ENCODE measurements at places on chromosomes 2 and 18.

- no peak for DNase-seq
Measured at GRCh38 chr2:95388856-95389244, 13.7 kb upstream of the FAHD2A start.

- DNase-seq = no peak
Measured at GRCh38 chr2:152694161-152694661, 23.1 kb downstream of the PRPF40A start.

GRCh38 chr2:152740743-152741328 is 22.4 kb downstream of the ARL6IP6 start:
- peak; percentile 26 for DNase-seq

GRCh38 chr2:43254331-43254730 is 27.9 kb upstream of the ZFP36L2 start:
- no peak for DNase-seq

GRCh38 chr2:135072125-135072997 is 20.3 kb downstream of the RAB3GAP1 start:
- DNase-seq = no peak

- no peak for DNase-seq
Measured at GRCh38 chr2:26576565-26577441, 64.4 kb downstream of the CIB4 start.

DNA sequence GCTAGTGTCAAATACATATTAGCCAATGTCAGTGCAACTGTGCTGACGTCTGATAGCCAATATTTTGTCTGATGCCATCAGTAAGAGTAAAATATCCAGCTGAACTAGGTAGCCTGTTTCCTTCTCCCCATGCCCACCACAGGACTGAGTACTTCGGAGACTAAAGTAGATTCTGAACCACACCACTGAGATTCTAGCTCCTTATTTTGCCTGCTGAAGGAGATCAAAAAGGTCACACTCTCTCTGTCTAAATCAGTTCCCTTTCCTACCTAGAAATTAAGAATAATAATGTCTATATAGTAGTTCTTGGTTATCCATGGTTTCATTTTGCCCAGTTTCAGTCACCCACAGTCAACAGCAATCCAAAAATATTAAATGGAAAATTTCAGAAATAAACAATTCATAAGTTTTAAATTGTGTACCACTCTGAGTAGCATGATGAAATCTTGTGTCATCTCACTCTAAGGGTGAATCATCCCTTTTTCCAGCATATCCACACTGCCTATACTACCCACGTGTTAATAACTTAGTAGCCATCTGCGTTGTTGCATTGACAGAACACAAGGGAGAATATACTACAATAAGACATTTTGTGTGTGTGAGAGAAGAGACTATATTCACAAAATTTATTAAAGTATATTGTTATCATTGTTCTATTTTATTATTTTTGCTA is 1043.3 kb upstream of the PIK3C3 start:
- DNase-seq = peak; percentile 33

GRCh38 chr2:86413296-86414094 is 27.7 kb upstream of the KDM3A start:
- DNase-seq = no peak

- no peak for DNase-seq
Measured at GRCh38 chr18:24018299-24018886, 3.8 kb downstream of the TTC39C start.

- DNase-seq = no peak
Measured at GRCh38 chr18:79764131-79764530, 33.6 kb upstream of the KCNG2 start.

DNA sequence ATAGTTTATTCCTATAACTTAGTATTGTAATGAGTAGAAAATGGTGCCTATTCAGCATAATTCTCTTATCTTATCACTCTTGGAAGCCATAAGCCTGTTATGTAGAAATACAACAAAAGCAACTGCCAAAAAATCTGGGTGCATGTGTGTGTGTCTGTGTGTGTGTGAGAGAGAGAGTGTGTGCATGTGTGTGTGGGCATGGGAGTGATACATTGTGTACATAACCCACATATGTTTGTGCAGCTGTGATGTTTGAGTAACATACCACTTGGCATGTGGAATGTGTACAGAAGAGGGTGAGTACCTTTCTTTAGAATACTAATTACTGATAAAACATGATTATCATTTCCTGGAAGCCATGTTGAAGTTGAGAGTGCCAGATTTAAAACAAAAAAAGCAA is 642.3 kb upstream of the SYT4 start:
- DNase-seq = no peak

GRCh38 chr2:210922419-210922818 is 366.0 kb downstream of the CPS1 start:
- no peak for DNase-seq

DNA sequence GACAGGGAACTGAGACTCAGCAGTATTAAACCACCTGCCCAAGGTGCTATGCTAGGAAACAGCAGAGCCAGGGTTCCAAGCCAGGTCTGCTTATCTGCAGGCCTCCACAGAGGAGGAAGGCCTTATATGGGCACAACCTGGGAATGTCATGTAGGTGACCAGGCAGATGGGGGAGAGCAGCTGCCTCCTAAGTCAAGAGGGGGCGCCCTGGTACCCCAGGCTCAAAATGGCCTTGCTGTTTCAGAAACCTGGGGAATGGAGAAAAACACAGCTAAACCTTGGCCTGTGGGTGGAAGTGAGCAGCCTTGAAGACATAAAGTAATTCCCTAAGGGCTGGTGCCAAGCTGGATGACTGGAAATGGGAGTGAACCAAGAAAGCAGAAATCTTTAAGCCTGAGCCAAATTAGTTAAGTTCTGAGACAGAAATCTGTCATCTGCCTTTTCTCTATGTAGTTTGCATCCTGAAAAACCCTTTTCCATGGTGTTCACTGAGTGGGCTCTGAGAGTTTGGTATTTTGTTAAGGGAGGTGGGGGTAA is 79.1 kb downstream of the MAPK4 start:
- no peak for DNase-seq

- DNase-seq = no peak
Measured at GRCh38 chr2:42849311-42849710, 56.9 kb upstream of the HAAO start.

DNA sequence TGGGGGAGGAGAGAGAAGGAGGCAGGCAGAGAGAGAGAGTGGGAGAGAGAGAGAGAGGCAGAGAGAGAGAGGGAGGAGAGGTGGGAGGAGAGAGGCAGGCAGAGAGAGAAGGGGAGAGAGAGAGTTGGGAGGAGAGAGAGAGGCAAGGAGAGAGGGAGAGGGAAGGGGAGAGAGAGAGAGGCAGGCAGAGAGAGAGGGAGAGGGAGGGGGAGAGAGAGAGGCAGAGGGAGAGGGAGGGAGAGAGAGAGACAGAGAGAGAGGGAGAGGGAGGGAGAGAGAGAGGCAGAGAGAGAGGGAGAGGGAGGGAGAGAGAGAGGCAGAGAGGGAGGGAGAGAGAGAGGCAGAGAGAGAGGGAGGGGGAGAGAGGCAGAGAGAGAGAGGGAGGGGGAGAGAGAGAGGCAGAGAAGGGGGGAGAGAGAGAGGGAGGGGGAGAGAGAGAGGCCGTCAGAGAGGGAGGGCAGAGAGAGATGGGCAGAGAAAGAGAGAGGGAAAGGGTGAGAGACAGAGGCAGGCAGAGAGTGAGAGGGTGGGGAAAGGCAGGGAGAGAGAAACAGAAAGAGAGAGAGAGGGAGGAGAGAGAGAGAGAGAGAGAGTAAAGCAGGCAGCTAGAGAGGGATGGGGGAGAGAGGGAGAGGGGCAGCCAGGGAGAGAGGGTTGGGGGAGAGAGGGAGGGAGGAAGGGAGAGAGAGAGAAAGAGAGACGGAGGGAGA is 122.2 kb upstream of the PXDN start:
- no peak for DNase-seq

DNA sequence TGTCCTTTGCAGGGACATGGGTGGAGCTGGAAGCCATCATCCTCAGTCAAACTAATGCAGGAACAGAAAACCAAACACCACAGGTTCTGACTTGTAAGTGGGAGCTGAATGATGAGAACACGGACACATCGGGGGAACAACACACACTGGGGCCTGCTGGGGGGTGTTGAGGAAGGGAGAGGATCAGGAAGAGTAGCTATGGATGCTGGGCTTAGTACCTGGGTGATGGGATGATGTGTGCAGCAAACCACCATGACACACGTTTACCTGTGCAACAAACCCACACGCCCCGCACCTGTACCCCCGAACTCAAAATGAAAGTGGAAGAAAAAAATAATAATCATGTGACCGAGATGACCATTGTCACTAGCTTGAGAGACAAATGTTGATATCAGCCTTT is 114.7 kb downstream of the NDUFA10 start:
- DNase-seq = no peak

GRCh38 chr2:101983486-101983885 is 8.3 kb upstream of the IL1R2 start:
- DNase-seq = no peak

DNA sequence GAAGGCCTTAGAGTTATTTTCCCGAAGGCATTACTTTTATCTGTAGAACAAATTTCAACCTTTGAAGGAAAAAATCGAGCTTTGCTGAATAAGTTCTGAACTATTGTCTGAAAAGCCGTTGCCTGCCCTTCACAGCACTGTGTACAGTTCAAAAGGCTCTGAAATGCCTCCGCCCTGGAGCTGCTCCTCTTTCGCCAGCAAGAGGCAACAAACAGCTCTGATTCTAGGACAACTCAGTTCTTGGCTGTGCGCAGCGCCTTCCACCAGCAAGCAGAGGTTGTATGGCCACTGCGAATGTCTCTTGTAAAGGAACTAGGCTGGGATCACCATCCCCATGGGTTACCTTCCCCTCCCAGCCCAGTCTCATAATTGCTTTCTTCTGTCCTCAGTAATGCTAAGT is 308.5 kb downstream of the GBX2 start:
- no peak for DNase-seq

DNA sequence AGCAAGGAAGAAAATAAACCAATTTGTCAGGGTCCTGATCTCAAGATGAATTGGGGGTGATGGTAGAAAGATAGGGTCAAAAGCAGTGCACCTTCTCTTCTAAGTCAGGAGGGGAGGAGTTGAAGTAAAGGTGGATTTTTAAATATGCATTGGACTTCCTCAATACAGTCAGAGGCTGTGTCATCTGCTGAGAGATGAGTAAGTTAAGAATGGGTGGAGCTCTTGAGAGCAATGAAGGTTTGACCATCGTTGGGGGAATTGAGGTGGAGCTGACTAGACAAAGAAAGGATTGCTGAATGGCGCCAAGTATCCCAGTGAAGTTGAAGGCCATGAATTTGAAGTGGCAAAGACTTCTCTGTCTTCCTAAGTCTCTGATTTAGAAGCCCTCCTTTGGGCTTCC is 18.4 kb upstream of the CPO start:
- DNase-seq = no peak

- no peak for DNase-seq
Measured at GRCh38 chr2:98768384-98769113, 37.6 kb upstream of the MGAT4A start.

DNA sequence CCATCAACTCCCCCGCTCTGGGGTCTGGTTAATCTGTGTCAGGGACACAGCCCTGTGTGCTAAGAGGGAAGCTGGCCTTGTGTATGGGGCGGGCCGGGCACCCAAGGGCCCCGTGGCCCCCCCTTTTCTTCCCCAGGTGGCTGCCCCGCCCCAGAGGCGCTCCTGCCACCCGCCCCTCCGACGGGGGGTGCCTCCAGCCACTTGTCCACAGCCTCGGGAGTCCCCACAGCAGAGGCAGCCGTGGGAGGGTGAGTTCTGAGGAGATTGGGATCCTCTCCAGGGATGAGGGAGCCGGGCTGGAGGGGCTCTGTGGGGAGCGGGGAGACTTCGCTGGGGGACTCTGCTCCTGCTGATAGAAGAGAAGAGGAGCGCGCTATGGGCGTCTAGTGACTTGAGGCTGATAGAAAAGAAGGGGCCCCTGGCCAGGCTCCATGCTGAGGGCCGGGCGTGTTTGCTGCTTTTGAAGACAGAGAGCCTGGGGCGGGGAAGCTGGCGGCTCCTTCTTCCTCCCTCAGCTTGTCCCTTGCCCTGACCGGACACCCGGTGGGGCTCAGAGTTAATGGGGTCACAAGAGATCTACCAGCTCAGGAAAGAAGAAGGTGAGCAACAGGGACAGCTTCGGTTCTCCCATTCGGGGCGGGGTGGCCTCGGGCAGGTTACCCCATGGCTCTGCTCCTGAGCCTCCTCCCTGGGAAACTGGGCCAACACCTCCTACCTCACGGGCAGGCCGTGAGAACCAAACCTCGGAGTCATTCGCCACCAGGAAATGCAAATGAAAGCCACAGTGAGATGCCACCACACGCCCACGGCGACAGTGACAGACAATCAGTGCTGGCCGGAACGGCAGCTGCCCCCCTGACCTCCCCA is 89.4 kb upstream of the TAF1B start:
- no peak for DNase-seq

- no peak for DNase-seq
Measured at GRCh38 chr2:32622570-32623310, 5.1 kb upstream of the TTC27 start.

- no peak for DNase-seq
Measured at GRCh38 chr2:179332903-179333302, 68.3 kb upstream of the SESTD1 start.

DNA sequence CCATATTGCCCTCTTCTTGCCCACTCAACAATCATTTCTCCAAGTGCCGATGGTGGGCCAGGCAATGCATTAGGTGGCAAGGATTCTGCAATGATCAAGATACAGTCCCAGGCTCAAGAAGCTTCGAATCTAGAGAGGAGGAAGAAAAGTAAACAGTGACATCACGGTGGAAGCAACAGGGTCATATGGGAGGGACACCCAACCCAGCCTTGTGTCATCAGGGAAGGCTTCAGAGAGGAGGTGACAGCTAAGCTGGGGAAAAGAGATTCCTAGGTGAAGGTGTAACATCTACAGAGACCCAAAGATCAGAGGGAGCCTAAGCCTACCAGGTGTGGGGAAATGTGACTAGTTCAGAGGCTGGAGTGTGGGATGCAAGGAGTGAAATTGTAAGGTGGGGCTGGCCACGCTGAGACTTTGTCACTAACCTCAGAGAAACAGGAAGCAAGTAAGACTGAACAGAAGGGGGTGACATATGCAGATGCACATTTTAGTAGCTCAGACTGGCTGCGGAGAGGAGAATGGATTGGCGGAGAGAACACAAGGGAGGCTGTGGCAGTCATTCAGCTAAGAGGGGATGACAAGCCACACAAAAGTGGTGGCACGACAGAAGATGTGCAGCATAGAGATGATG is 104.9 kb downstream of the ANKRD44 start:
- DNase-seq = no peak

DNA sequence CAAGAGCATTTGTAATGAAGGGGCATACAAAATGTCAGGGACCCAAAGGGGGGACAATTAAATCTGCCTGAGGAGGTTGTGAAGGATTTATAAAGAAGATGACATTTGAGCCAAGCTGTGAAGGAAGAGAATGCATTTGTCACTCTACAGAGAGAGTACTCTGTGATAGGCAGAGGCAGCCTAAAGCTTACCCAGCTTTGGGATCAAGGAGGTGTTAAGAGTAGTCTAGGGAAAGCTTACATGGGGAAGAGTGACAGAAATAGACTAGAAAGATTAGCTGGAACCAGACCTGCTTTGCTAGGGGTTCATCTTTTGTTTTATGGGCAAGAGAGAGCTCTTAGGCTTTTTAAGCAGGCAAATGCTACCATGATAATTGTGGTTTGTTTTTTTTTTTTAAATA is 169.1 kb upstream of the CYP26B1 start:
- no peak for DNase-seq

Measured in AG04450 (cell line).